ENCODE measurements at places on chromosomes 3 and 15. TPM values are rescaled to one million over a fixed set of nuclear protein-coding genes. Genes with fewer than 3 reads are reported as not detected.

The FGF12 gene
- not detected for total RNA-seq

DNA sequence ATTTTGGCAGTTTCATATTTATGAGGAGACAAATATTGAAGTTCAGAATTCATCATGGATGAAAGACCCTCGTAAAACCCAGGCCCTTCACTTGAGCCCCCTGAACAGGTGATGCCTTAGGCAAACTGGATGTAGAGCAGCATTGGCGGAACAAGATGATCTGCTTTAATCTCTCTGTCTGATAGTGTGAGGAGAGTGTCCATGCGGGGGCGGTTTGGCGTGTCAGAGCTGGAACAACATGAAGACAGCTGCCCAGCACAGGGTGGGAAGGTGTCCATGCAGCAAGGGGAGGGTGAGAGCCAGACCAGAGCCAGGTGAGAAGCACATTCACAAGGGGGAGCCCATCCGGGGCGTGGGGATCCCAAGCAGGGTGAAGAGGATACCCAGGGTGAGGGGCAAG lies 31.8 kb upstream of the ANP32A start:
- peaks cover 7% of the 10 kb centered on the region for H3K27me3 ChIP-seq
- H3K36me3 ChIP-seq, result peaks cover 2% of the 10 kb centered on the region
- H3K4me3 ChIP-seq, result no peak overlapping the region
- no peaks in the 10 kb centered on the region for H3K4me1 ChIP-seq
- no peak overlapping the region for H3K27ac ChIP-seq
- no peak for DNase-seq

The GOLGA8G gene
- total RNA-seq, result not detected

GRCh38 chr15:64597477-64597822 lies 137.1 kb downstream of the ZNF609 start:
- DNase-seq, result no peak
- peaks cover 58% of the 10 kb centered on the region for H3K4me1 ChIP-seq
- H3K27ac ChIP-seq, result peak overlapping the region; percentile 81
- no peaks in the 10 kb centered on the region for H3K36me3 ChIP-seq
- H3K27me3 ChIP-seq, result no peaks in the 10 kb centered on the region
- peak overlapping the region; percentile 70 for H3K4me3 ChIP-seq

DNA sequence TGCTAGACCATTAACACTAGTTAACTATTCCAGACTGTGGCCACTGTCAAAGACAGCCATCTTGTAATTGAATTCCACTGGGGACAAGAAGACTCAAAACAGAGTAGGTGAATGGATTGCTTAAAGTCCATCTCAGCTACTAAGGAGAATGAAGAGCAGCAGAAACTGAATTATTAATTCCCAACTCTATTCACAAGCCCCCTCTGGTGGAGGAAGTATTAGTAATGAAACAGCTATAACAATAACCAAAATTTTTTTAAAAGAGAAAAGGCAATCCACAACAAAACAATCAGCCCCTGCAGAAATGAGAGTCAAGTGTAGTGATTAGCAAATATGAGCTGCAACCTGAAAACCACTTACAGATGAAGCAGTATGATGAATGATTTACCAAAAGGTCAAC lies 302.8 kb downstream of the FHIT start:
- H3K27ac ChIP-seq, result no peak overlapping the region
- no peaks in the 10 kb centered on the region for H3K36me3 ChIP-seq
- H3K4me1 ChIP-seq, result no peaks in the 10 kb centered on the region
- H3K27me3 ChIP-seq, result no peaks in the 10 kb centered on the region
- no peak overlapping the region for H3K4me3 ChIP-seq

- peaks cover 11% of the 10 kb centered on the region for H3K36me3 ChIP-seq
- H3K27me3 ChIP-seq, result no peaks in the 10 kb centered on the region
- no peaks in the 10 kb centered on the region for H3K4me1 ChIP-seq
- DNase-seq, result no peak
Measured at GRCh38 chr3:124981472-124981871, 46.9 kb upstream of the MUC13 start.

DNA sequence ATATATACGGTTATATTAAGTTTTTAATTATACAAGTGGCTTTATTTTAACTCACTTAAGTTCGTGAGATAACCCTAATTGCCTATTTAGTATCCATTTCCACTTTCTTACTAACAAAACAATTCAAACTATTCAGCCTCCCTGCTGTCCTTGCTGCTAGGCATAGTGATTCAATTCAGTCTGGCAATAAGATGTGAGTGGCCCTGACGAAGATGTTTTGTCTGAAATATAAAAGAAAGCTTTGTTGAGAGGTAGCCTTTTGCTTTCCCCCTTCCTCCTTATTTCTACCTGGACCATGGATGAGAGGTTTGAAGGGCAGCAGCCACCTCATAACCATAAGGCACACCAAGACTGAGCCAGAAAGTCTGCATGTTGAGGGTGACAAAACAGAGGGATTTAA lies 89.3 kb upstream of the TRIM42 start:
- no peaks in the 10 kb centered on the region for H3K4me1 ChIP-seq
- no peak overlapping the region for H3K27ac ChIP-seq
- no peak for DNase-seq
- peaks cover 1% of the 10 kb centered on the region for H3K27me3 ChIP-seq
- H3K4me3 ChIP-seq, result no peak overlapping the region

- no peaks in the 10 kb centered on the region for H3K4me1 ChIP-seq
- no peaks in the 10 kb centered on the region for H3K36me3 ChIP-seq
- H3K27ac ChIP-seq, result no peak overlapping the region
- DNase-seq, result no peak
Measured at GRCh38 chr3:37441689-37442088, 267.3 kb upstream of the LRRFIP2 start.

- peaks cover 15% of the 10 kb centered on the region for H3K27me3 ChIP-seq
- no peaks in the 10 kb centered on the region for H3K36me3 ChIP-seq
- no peak overlapping the region for H3K27ac ChIP-seq
- H3K4me3 ChIP-seq, result no peak overlapping the region
Measured at GRCh38 chr3:193237030-193237429, 4.0 kb upstream of the PLAAT1 start.

DNA sequence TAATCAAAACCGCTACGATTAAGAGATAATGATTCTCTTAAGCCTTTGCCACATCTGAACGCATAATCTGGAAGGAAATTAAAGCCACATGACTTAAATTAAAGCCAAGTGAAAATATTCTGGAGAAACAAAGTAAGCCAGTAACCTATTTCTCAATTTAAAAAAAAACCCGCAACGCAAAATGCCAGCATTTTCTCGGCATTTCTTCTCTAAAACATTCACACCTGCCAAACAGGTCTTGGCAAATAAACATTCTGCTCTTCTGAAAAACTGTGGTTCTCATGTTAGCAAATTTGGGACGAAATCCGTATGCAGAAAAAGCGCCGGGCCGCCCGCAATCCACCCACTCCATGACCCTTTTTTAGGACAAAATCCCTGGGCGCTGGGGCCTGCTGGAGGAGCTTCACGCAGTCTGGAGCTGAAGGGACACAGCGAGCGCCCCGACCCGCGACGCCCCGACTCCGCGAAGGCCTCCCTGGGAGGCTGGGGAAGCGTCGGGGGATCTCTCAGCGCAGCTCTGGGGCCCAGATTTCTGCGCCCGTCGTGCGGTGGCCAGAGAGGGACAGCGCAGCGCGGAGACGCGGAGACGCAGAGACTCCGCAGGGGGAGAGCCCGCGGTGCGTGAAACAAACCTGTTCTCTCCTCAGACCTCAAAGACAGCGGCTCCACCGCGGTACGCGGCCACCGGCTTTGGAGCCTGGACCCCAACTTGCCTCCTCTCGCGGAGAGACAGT lies 471 bp downstream of the NKIRAS1 start:
- H3K27ac ChIP-seq, result peak overlapping the region; percentile 100
- no peak for DNase-seq
- H3K27me3 ChIP-seq, result peaks cover 6% of the 10 kb centered on the region
- peaks cover 51% of the 10 kb centered on the region for H3K4me1 ChIP-seq
- peaks cover 44% of the 10 kb centered on the region for H3K36me3 ChIP-seq

- H3K4me1 ChIP-seq, result no peaks in the 10 kb centered on the region
- no peaks in the 10 kb centered on the region for H3K36me3 ChIP-seq
- no peak overlapping the region for H3K4me3 ChIP-seq
- H3K27ac ChIP-seq, result no peak overlapping the region
- no peak for DNase-seq
Measured at GRCh38 chr15:82570721-82571508, 30.7 kb upstream of the RPS17 start.

The TASOR gene
- 81.3 TPM for total RNA-seq

The MFSD1 gene
- total RNA-seq, result 12.4 TPM

- H3K27ac ChIP-seq, result no peak overlapping the region
- H3K4me3 ChIP-seq, result no peak overlapping the region
- DNase-seq, result no peak
- no peaks in the 10 kb centered on the region for H3K27me3 ChIP-seq
- no peaks in the 10 kb centered on the region for H3K36me3 ChIP-seq
Measured at GRCh38 chr3:7637694-7638093, 776.8 kb downstream of the GRM7 start.

The CILP gene
- total RNA-seq, result 0.05 TPM
